Fibroblast of lung (primary cell): ENCODE measurements at places on chromosomes 4 and X. TPM values are rescaled to one million over a fixed set of nuclear protein-coding genes. Genes with fewer than 3 reads are reported as not detected.

DNA sequence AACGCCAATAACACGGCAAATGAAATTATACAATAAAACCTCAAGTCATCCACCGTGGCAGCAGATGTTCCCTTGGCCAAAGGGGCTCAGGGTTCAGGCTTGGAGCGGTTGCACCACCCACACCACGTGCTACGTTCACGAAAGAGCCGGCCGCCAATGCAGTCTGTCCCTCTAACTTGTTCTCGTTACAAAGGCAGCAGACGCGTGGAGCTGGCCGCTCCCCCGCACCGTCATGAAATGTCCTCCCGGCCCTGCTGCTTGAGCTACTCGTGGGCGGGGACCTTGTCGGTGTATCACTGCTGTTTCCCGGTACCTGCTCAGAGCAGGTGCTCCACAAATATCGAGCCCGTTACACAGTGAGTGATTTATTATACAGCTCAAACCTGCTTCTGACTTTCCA lies 36.4 kb upstream of the MAN2B2 start:
- no peak for DNase-seq

P2RY8 gene
- total RNA-seq: not detected in 2 replicates

- DNase-seq: no peak
Observed at GRCh38 chr4:5143306-5143861, 92.1 kb downstream of the STK32B start.

DNA sequence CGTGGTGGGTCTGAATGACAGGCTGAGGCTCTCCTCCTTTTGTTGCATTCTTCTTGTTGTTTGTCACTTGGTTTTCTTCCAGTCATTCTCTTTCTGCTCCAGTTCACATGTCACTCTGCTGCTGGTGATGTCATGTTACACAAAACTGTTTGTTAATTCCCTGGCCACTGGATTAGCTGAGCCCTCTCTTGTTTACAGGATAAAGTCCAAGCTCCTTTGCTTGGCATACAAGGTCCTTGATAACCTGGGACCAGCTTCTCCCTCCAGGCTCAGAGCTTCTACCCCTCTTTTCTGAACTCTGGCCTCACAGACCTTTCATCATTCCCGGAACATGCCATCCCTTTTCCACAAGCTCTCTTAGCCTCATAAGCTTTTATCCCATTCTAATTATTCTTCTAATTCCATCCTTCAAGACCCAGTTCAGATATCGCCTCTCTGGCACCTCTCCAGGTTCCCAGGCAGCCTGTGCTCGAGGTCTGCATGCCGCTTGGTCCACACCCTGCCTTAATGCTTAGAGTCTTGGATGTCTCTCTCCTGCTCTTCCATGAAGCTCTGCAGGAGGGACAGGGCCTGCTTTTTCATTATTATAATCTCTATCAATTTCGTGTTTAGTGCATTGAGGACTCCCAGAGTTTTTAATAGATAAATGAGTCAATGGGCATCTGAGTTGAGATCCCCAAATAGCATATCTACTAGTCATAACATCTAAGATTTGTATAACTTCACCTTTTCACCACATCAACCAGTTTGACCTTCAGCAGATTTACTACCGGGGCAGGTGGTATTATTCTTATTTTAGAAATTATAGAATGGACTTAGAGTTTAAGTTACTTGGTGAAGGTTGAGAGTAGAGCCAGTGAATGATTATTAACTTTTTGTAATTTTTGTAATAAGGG lies 98.7 kb downstream of the TMEM131L start:
- DNase-seq: peak; percentile 40

GAGE1 gene
- not detected in 2 replicates for total RNA-seq

CT83 gene
- not detected in 2 replicates for total RNA-seq

GRCh38 chrX:151902813-151903591 lies 9.7 kb upstream of the MAGEA4 start:
- DNase-seq: peak; percentile 71

- peak; percentile 19 for DNase-seq
Observed at GRCh38 chrX:132488180-132488705, 595 bp downstream of the MBNL3 start.

DNA sequence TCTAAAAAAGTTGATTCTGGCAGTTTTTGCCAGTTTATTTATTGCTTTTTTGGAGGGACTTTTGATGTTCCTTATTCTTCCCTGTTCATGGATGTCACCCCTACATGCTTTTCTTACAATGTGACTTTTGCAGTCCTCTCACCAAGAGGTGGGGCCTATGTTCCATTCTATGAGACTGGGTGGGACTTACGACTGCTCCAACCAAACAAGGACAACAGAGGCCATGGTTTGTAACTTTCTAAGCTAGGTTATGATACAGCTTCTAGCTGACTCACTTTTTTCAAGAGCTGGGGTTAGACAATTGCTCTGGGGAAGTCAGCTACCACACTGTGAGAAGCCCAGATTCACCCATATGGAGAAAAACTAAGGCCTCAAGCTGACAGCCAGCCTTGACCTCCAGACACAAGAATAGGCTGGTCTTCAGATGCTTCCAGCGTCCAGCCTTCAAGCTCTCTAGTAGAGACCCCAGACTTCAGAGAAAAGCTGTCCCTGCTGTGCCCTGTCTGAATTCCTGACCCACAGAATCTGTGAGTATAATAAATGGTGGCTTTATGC lies 39.5 kb downstream of the ENOPH1 start:
- DNase-seq: peak; percentile 74

MFAP3L gene
- 0.50 and 0.77 TPM in 2 replicates for total RNA-seq

GRCh38 chrX:41332408-41333002 lies 1.5 kb upstream of the DDX3X start:
- peak; percentile 61 for DNase-seq

C1QTNF7 gene
- 1.5 and 3.0 TPM in 2 replicates for total RNA-seq

DNA sequence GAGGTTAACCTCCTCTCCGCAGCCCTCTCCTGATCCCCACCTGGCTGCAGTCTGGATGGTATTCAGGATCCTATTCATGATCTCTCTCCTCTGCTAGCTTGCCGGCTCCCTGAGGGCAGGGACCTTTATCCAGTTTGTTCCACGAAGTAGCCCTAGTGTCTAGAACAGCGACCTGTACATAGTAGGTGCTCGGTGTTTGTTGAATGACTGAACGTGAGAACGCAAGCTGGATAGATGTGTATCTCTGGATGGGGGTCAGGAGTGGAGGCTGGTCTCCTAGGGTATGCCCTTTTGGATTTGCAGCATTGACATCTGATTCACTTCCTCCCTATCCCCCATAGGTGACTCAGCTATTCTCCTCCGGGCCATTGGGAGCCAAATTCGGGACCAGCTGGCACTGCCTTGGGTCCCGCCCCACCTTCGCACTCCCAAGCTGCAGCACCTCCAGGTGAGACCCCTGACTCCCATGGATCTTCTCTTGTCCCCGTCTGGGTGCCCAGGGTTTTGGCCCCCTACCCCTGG lies 7.3 kb downstream of the CCDC22 start:
- DNase-seq: no peak
